Stomach (tissue), 19 donors: ENCODE measurements at places on chromosomes 5 and 9. TPM values are rescaled to one million over a fixed set of nuclear protein-coding genes. Genes with fewer than 3 reads are reported as not detected.

The GFI1B gene
- not detected for total RNA-seq

The ENDOG gene
- total RNA-seq, result 9.3 TPM

The OTP gene
- not detected for total RNA-seq

The GRXCR2 gene
- not detected for total RNA-seq

The TAF11L5 gene
- not detected for total RNA-seq

The DNAJC18 gene
- 2.3 TPM for total RNA-seq

The SV2C gene
- total RNA-seq, result not detected

DNA sequence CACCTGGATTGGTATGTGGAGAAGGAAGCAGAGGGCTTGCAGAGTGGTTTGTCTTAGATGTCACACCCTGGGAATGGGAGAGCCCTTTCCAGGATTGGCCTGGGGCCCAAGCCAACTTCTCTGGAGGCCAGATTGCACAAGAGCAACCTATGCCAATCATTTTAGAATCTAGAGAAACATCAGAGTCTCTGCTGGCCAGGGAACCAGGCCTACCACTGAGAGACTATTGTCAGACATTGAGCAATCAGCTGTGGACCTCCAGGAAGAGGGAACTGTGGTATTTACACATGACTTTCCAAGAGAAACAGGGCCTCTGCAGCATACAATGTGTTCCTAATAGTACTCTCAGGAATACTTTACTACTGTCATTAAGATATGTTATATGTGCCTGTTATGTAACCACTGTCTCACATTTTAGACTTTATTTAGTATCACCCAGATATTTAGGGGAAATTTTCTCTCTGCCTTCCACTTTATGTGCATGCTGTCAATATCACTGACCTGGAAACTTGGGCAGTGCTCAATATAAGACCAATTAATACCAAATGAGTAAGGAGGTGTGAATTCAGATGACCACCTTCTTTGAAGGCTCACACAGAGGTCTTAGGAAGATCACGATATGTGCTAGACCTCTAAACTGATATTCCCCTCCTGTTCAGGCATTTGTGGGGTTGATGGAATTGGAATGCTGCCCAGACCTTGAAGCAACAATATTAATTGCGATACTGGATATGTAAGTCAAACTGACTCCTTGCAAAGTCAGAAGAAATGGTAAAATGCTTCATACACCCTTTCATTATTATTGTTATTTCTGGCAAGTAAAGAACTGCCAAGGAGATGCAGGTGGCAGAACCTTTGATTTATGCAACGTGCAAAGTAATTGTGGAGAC is 20.5 kb upstream of the CCL28 start:
- H3K36me3 ChIP-seq, result no peaks in the 10 kb centered on the region
- peak; percentile 52 for DNase-seq
- no peak overlapping the region for H3K4me3 ChIP-seq
- peak overlapping the region; percentile 71 for H3K27ac ChIP-seq
- H3K27me3 ChIP-seq, result no peaks in the 10 kb centered on the region

GRCh38 chr5:126777257-126777974 is 480 bp downstream of the LMNB1 start:
- peaks cover 37% of the 10 kb centered on the region for H3K4me1 ChIP-seq
- peak overlapping the region; percentile 96 for H3K27ac ChIP-seq
- peak; percentile 65 for DNase-seq
- H3K27me3 ChIP-seq, result no peaks in the 10 kb centered on the region
- H3K4me3 ChIP-seq, result peak overlapping the region; percentile 71

DNA sequence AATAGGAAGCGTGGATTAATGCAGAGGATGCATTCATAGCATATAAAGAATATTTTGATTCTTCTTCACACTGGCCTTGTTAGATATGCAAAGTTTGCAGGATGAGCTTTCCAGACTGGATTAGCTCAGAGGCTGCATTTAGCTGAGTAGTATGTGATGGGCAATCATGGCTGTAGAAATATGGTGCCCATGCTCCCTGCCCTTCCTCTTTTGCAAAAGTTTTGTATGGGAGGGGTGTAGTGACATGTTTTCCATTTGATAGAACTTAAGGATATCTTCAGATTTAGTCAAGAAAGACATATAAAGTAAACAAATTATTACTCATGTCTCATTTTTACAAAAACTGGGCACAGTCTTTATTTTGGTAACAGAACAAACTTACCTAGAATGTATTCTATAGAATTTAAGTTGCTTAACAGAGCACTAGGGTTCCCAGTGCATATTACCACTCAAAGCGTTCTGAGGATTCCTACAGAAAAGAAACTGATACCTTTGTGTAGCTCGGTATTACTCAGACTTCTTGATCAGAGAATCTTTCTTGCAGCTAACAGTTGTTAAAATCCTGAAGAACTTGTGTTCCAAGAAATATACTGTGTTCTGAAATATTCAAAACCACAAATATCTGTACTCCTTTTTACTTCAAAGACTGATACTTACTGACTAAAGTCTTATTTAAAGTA is 9.8 kb downstream of the GTF3C4 start:
- no peaks in the 10 kb centered on the region for H3K4me1 ChIP-seq
- no peaks in the 10 kb centered on the region for H3K27me3 ChIP-seq
- no peak overlapping the region for H3K4me3 ChIP-seq
- no peak for DNase-seq
- H3K27ac ChIP-seq, result no peak overlapping the region

DNA sequence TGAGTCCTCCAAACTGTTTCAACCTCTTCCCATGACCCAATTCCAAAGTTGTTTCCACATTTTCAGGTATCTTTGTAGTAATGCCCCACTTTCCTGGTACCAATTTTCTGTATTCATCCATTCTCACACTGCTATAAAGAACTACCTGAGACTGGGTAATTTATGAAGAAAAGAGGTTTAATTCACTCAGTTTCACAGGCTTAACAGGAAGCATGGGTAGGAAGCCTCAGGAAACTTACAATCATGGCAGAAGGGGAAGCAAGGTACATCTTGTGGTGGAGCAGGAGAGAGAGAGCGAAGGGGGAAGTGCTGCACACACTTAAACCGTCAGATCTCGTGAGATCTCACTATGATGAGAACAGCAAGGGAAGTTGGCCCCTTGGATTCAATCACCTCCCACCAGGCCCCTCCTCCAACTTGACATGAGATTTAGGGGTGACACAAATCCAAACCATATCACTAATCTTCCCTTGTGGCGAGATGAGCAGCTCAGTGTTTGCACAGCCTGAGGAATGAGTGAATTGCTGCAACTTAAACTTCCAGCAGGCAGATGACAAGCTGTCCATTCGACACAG is 42.9 kb downstream of the TRIP13 start:
- no peak overlapping the region for H3K27ac ChIP-seq
- peaks cover 10% of the 10 kb centered on the region for H3K27me3 ChIP-seq

- no peaks in the 10 kb centered on the region for H3K27me3 ChIP-seq
- H3K36me3 ChIP-seq, result no peaks in the 10 kb centered on the region
- no peak overlapping the region for H3K4me3 ChIP-seq
- no peaks in the 10 kb centered on the region for H3K4me1 ChIP-seq
- H3K27ac ChIP-seq, result no peak overlapping the region
- DNase-seq, result no peak
Observed at GRCh38 chr5:164345853-164346252, 840.4 kb downstream of the MAT2B start.

DNA sequence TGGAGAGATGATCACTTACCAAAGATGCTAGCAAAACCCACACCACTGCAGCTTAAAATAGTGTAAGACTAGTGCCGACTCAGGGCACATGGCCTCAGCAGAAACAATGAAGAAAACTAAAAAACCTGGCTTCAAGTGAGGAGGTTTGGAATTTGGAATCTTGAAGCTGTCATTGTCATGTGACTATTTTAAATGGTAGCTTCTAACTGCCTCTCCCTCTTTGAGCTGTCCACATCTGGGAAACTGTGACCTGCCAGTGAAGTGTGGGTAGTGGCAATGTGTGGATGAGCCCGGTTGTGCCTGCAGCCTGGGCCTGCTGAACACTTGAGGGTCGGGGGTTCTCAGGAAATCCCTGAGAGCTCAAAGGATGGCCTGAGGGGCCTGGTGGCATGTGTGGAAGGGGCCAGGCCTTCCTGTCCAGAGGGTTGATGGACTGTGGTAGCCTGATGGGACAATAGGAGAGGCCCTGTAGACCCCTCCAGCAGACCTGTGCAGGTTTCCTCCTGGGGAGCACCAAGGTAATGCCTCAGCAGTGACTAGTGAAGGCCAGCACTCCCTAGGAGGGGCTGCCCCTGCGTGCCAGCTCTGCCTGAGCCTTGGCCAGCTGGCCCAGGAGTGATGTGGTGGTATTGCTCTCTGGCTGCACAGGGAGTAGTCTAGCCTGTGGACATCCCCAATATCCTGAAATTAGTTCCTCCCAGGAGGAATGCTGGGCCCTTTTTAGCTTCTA is 13.6 kb downstream of the USP20 start:
- peaks cover 42% of the 10 kb centered on the region for H3K36me3 ChIP-seq
- DNase-seq, result no peak
- no peak overlapping the region for H3K4me3 ChIP-seq
- no peaks in the 10 kb centered on the region for H3K27me3 ChIP-seq
- no peak overlapping the region for H3K27ac ChIP-seq

DNA sequence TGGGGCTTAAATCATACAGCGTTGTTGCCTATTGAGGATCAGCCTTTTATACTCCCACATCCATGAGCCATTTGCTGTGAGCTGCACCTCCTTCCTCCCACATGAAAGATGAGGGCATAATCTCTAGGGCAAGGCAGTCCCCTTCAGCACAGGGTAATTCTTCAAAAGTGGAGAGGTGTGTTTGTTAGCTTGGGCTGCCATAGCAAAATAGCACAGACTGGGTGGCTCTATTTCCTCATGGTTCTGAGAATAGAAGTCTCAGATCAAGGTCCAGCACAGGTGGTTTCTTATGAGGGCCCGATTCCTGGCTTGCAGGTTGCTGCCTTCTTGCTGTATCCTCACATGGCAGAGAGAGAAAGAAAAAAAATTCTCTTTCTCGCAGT is 121.8 kb upstream of the SLC12A2 start:
- H3K27ac ChIP-seq, result peak overlapping the region; percentile 83
- H3K4me3 ChIP-seq, result no peak overlapping the region
- H3K27me3 ChIP-seq, result no peaks in the 10 kb centered on the region
- H3K36me3 ChIP-seq, result peaks cover 7% of the 10 kb centered on the region

DNA sequence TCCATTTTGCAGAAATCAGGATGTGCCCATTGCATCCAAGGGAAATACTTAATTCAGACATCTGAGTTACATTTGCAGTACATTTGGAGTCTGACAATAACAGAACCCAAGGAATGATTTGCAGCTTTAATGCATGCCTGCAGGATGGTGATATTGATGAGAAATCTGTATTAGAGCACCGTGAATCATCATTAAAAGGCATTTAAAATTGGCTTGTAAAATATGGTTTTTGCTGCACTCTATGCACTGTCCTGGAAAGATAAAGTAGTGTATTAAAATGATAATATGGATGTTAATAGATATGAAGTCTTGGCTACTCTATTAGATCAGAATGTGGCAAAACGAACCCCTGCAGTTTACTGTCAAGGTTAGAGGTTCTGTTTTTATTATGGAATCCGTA is 556.9 kb downstream of the MAT2B start:
- no peaks in the 10 kb centered on the region for H3K27me3 ChIP-seq
- H3K4me1 ChIP-seq, result no peaks in the 10 kb centered on the region
- H3K36me3 ChIP-seq, result no peaks in the 10 kb centered on the region
- H3K4me3 ChIP-seq, result no peak overlapping the region
- no peak for DNase-seq

DNA sequence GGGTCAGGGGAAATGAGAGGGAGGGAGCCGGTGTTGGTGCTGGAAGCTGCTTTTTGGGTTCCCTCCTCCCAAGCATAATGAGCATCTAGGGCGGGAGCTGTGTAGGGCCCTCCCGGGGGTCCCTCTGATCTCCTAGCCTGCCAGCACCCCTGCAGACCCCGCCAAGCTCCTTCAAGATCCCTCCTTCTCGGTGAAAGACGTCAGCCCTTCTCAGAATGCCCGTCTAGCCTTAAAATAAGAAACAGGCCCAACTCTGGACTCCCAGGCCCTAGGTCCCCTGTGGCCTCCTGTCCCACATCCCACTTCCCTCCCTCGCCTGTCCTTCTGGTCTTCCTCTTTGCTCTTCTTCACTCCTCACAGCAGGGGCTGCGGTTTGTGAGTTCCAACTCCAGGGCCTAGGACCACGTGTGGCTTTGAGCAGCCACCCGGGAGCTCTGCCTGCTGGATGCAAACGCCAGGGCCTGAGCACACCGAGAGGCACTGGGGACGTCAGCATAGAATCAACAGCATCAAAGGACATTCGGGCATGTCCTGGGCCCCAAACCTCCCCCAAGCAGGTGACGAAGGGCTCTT is 8.8 kb upstream of the SCGB3A1 start:
- peak; percentile 1 for DNase-seq
- no peak overlapping the region for H3K27ac ChIP-seq

GRCh38 chr9:136086213-136086881 is 8.7 kb downstream of the NACC2 start:
- peak overlapping the region; percentile 59 for H3K27ac ChIP-seq
- no peaks in the 10 kb centered on the region for H3K27me3 ChIP-seq
- no peak overlapping the region for H3K4me3 ChIP-seq
- H3K36me3 ChIP-seq, result no peaks in the 10 kb centered on the region
- H3K4me1 ChIP-seq, result peaks cover 73% of the 10 kb centered on the region

GRCh38 chr9:134293611-134294152 is 32.6 kb upstream of the RXRA start:
- no peak overlapping the region for H3K27ac ChIP-seq
- peaks cover 12% of the 10 kb centered on the region for H3K4me1 ChIP-seq
- no peaks in the 10 kb centered on the region for H3K36me3 ChIP-seq
- peaks cover 16% of the 10 kb centered on the region for H3K27me3 ChIP-seq

- no peaks in the 10 kb centered on the region for H3K4me1 ChIP-seq
- DNase-seq, result no peak
- H3K27ac ChIP-seq, result no peak overlapping the region
- no peak overlapping the region for H3K4me3 ChIP-seq
- H3K27me3 ChIP-seq, result no peaks in the 10 kb centered on the region
Observed at GRCh38 chr9:99419070-99419469, 197.0 kb downstream of the SEC61B start.

GRCh38 chr5:36878392-36879082 is 2.0 kb downstream of the NIPBL start:
- peak overlapping the region; percentile 86 for H3K4me3 ChIP-seq
- H3K4me1 ChIP-seq, result peaks cover 71% of the 10 kb centered on the region
- H3K27me3 ChIP-seq, result no peaks in the 10 kb centered on the region
- H3K27ac ChIP-seq, result peak overlapping the region; percentile 17
- no peaks in the 10 kb centered on the region for H3K36me3 ChIP-seq

DNA sequence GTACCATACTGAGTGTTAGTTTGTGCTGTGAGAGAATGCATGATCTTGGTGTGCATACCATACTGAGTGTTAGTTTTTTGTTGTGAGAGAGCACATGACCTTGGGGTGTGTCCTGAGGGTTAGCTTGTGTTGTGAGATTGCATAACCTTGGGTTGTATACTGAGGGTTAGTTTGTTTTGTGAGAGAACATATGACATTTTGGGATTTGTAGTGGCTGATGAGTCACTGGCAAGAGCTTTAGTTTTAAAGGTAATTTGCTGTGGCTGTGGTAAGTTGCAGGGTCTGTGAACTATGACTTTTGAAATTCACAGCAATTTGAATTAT is 1068.3 kb upstream of the EDIL3 start:
- H3K4me1 ChIP-seq, result no peaks in the 10 kb centered on the region
- no peaks in the 10 kb centered on the region for H3K27me3 ChIP-seq
- H3K36me3 ChIP-seq, result no peaks in the 10 kb centered on the region
- DNase-seq, result no peak
- H3K4me3 ChIP-seq, result no peak overlapping the region
